Renal cortical epithelial cell (primary cell): ENCODE measurements at places on chromosomes 3 and 15.

GRCh38 chr15:68038246-68038645, 15.9 kb upstream of the PIAS1 start:
- no peak for DNase-seq

DNA sequence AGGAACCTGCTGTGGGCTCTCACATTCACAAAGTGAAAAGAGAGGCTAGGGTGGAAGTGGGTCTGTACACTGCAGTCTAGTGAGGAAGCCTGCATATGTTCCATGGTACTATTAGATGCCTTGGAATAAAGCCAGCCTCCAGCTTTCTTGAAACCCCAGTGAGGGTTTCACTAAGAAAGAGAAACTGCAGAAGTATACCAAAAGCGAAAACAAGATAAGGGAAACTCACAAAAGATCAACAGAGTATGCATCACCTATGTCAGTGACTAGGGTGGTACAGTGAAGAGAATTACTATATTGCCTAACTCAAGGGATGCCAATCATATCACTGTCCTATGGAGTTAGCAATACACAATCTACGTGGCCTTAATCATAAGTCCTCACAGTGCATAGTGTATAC, 212.5 kb upstream of the GADL1 start:
- DNase-seq, result no peak

GRCh38 chr3:70729845-70730244, 417.4 kb upstream of the MDFIC2 start:
- DNase-seq, result no peak

DNA sequence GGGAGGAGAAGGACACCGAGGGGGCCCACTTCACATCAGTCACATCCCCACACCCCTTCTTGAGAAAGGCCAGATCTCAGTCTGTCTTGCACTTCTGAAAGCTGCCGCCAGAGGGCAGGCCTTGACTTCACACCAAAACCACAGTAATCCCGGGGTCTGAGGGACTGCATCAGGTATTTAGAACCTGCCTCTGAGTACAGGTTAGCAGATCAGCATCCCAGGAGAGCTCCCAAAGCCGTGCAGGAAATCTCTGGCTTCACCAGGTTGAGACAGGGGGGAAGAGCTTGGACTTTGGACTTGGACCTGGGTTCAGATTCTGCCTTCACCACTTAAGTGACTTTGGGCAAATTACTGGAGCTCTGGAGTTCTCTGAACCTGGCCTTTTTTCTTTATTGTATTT, 50.3 kb downstream of the LHFPL4 start:
- peak; percentile 68 for DNase-seq
